ENCODE measurements at places on chromosomes 1 and 21.
A peak's percentile ranks its signal among the peaks of the same experiment; 100 is the strongest.

DNA sequence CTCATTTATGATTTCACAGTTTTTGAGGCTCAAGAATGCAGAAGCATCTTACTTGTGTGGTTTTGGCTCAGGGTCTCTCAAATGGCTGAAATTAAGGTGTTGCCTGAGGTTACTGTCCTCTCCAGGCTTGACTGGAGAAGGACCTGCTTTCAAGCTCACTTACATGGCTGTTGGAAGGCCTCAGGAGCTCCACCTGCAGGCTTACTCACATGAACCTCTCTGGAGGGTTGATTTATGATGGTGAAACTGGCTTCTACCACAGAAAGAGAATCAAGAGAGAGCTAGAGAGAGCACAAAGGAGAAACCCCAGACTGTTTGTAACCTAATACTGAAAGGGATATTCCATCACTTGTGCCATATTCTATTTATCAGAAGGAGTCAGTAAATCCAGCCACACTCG lies 6.2 kb upstream of the KCNK2 start:
- DNase-seq = no peak

DNA sequence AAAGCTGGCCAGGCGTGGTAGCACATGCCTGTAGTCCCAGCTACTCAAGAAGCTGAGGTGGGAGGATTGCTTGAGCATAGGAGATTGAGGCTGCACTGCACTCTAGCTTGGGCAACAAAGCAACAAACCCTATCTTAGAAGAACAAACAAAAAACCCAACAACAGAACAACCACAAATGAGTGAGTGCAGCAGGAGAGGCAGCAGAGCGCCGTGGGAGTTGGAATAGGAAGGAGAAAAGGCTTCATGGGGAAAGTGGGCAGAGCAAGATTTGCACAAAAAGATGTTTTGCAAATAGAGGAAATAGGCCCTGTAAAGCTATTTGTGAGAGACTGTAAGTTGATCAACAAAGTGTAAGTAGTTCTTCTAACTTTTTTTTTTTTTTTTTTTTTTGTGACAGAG lies 19.6 kb downstream of the SMAP2 start:
- DNase-seq = no peak

DNA sequence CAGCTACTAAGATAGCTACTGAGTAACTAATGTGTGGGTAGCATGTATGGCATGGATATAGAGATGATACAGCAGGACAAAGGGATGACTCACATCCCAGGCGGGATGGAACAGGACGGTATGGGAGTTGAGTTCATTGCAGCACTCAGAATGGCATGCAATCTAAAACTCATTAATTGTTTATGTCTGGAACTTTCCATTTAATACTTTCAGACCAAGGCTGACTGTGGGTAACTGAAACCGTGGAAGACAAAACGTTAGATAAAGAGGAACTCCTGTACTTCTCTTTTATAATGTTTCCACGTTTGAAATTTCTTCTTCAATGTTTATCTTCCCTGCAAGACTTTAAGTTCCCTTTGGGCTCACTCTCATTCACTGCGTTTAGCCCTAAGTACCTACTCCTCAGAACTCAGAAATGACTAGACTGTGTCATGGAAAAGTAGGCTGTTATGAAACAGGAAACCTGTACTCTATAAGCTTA lies 151.9 kb downstream of the MAGI3 start:
- DNase-seq = no peak

DNA sequence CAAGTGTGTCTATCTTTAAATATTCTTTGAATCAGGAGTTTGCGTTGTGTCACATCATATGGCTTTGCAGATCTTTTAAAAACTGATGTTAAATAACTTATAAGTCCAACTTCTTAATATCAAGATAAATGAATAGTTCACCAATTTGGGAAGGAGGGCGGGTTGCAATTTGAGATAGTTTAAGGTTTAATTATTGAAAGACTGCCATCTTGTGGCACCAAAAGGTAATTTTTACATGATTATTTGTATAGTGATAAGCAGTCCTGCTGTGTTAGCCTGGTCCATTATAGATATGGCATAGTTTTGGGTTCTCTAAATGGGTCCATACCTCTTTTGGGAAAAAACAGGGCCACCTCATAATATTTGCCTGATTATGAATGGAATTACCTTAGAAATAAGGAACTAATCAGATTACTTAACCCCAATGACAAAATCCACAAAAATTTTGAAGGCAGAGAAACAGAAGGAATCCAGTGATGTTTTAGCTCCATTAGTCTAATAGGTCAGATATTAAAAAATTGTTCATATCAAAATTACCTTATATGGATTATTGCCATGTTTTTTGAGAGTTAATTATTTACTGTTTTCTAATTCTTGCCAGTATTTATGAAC lies 64.3 kb downstream of the PRKAA2 start:
- no peak for DNase-seq

DNA sequence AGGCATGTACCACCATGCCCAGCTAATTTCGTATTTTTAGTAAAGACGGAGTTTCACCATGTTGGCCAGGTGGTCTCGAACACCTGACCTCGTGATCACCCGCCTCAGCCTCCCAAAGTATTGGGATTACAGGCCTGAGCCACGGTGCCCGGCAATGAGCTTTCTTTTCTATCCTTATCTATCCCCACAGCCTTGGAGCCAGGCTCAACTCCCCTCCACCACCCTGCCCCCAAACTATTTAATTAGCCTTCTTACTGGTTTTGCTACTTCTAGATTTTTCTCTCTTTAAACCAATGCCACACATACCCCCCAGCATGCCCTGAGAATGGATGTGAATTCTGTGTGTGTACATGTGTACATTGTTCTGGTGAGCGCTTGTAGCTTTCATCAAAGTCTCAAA lies 5.7 kb upstream of the VANGL2 start:
- no peak for DNase-seq

DNA sequence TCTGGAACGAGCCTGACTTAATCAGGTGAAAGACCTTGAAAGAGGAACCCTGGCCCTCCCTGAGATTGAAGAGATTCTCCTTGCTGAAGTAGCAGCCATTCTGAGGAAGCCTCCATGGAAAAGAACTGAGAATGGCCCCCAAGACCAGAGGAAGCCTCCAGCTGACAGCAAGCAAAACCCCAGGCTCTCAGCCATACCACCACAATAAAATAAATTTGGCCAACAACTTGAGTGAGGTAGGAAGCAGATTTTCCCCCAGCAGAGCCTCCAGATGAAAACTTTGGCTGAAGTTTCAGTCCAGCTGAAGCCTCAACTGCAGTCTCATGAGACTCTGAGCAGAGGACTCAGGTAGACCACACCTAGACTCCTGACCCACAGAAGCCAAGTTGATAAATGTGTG lies 34.0 kb upstream of the SLAMF9 start:
- DNase-seq = no peak

GRCh38 chr1:222182641-222183040 lies 365.3 kb downstream of the HHIPL2 start:
- DNase-seq = no peak

GRCh38 chr21:41613533-41613909 lies 105.6 kb upstream of the TMPRSS2 start:
- DNase-seq = no peak

- DNase-seq = no peak
Observed at GRCh38 chr1:190124068-190124467, 353.6 kb downstream of the BRINP3 start.

DNA sequence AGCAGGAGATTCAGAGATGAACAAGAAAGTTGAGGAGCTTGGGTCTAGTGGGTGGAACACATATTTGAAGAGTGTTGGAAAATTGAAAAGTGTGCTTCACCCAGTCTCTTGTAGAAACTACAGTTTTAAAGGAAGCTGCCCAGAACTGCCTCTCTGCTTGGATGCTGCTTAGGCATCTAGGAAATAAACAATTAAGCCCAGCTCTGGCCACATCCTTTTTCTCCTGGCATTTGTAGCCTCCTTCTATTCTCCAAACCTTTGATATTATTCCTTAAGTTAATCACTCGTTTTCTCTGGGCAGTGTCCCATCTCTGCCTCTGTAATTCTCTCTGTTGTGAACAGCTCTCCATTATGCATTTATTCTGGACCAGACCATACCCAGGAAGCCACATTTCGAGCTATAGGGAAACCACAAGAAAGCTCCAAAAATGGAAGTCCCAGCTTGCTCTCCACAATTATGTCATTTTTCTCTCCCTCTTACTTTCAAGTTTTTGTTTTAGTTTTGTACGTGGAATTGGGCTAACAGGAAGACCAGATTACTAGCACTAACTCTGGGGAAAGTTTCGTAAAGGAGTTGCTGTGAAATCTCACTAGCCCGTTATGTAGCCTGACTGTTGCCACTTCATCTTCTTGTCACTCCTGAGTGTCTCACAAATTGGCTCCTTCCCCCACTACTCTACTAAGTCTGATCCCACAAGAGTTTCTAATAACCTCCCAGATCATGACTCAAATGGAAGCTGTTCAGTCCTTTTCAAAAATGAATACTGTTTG lies 102.2 kb downstream of the NTMT2 start:
- DNase-seq = no peak

GRCh38 chr21:46084709-46085108 lies 13.2 kb upstream of the COL6A2 start:
- no peak for DNase-seq

- no peak for DNase-seq
Observed at GRCh38 chr1:69982992-69983391, 222.4 kb downstream of the LRRC40 start.

- no peak for DNase-seq
Observed at GRCh38 chr1:94025383-94026340, 95.3 kb downstream of the ABCA4 start.

GRCh38 chr1:237227476-237227875 lies 185.5 kb downstream of the RYR2 start:
- no peak for DNase-seq

DNA sequence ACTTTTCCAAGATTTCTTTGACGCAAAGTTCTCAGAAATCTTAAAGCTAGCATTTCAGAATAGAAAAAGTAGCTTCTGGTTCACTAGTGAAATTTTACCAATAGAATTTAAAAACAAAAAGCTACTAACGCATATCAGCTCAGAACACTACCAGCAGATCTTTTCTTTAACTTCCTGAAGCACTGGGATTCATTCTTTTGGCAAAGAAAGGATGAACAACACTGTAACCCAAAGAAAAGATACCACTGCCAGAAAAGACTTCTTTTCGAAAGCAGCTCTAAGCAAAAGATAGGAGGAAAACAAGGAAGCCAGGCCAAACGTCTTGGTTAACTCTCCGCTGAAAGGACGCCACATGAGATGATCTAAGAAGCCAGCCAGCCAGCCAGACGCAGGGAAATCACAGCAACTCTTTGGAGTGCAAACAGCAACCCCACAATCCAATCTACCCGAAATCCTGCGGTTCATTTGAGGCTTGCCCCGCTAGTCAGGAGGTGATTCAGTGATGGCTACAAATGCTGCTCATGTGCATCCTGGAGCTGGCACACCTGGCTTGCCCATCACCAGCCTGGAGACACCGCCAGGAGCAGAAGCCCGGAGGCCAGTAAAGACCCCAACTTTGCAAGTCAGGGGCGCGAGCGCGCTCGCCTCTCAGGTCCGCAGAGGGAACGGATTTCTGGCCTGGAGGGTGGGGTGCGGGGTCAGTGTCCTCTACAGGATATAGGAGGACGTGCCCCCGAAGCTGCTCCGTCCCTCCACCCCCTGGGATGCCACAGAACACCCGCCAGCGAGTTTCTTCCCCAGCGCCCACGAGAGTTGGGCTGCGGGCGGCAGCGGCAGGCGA lies 812 bp downstream of the NBPF1 start:
- peak; percentile 92 for DNase-seq

- no peak for DNase-seq
Observed at GRCh38 chr1:5970610-5971273, 21.5 kb downstream of the NPHP4 start.

DNA sequence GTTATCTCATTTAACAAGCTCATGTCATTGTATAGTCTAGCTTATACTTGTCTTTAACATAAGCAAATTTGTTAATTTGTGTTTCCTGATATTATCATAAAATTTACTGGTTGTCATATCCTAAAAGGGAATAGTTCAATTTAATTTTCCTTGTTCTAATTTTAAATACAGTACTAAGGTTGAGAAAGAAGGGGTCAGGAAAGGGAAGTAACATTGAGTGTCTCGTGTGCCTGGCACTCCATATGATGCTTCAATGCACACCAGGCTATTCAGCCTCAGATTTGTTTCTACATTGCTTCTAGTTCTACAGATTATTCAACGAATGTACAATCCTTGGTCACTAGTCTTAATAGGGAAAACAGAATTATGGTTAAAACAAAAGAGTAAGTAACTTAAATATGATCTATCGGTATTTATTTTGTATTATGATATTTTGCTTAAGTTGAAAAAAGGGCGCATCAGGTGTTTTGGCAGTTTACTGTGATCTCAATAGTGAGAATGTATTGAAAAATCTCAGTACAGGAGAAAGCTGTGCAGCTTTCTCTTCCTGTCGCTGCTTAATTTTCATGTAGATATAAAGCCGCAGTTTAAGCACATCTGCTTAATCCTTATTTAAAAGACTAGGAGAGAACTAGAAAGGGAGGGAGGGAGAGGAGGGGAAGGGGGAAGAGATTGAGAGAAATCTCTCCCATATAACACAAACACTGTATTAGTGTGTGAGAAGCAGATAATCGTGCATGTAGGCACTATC lies 13.0 kb downstream of the PTPRC start:
- DNase-seq = no peak

- DNase-seq = no peak
Observed at GRCh38 chr1:119647228-119647733, 785 bp downstream of the ZNF697 start.

- DNase-seq = no peak
Observed at GRCh38 chr1:181140891-181141290, 52.4 kb downstream of the IER5 start.

GRCh38 chr1:235974616-235975015 lies 90.3 kb downstream of the NID1 start:
- DNase-seq = no peak

DNA sequence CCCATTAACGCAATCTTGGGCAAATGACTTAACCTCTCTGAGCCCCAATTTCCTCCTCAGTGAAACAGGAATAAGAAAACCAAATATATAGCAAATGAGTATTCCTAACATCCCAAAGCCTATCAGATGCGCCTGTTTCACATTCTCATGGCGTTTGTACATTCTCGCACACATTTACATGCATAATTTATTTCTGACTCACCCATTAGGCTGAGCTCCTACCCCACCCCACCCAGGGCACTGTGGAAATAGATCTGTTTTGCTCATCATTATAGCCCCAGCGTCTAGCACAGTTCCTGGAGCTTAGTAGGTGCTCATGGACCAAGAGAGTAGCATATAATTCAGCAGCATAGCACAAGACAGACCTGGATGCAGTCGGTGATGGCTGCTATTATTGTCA lies 146.1 kb upstream of the VANGL1 start:
- DNase-seq = no peak

DNA sequence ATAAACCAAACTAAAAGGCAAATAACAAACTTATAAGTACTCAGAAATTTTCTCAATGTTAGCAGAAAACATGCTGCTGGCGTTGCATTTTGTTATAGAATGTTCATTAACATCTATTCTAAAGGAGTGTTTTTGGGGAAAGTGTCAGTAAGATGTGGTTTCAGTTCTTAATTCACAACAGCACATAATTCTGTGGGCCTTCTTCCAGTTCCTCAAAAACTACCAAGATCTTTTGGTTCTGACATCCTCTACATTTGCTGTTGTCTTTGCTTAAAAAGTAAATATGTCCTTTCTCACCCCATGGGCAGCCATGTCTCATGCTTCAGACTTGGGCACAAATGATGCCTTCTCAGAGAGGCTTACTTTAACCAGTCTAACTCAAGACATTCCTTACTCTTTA lies 152.5 kb downstream of the CDC7 start:
- DNase-seq = no peak

All from amygdala (tissue), 56 donors.